Erythroblast (primary cell): ENCODE measurements at places on chromosomes 4 and X.

GRCh38 chr4:1980561-1981041 lies 28.2 kb downstream of the NELFA start:
- DNase-seq, result no peak

- DNase-seq, result no peak
Measured at GRCh38 chr4:181078196-181078595, 1165.0 kb upstream of the TENM3 start.

DNA sequence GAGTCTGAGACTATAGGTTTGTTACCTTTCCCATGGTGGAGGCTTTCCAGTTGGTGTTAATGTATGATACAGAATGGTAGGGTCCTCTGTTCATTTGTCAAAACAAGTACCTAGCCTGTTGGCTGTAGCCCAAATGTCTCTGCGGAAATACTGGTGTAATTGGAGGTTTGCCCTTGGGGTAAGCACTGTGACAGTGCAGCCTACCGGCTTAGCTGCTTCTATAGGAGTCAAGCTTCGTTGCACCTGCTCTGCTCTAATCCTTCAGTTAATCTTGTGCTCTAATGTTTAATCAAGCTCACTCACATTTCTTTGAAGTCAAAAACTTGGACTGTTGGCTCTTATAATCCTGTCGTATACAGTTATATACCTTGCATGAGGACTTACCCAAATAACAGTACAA lies 203.4 kb downstream of the CCNG2 start:
- no peak for DNase-seq

DNA sequence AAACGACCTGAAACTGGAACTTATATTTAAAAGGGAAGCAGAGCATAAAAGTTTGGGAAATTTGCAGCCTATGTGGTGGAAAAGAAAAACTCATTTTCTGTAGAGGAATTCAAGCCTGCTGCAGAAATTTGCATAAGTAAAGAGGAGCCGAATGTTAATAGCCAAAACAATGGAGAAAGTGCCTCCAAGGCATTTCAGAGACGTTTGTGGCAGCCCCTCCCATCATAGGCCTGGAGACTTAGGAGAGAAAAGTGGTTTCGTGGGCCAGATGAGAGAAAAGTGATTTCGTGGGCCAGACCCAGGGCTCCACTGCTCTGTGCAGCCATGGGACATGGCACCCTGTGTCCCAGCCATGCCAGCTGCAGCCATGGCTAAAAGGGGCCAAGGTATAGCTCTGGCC lies 361.9 kb downstream of the PCDH19 start:
- no peak for DNase-seq

DNA sequence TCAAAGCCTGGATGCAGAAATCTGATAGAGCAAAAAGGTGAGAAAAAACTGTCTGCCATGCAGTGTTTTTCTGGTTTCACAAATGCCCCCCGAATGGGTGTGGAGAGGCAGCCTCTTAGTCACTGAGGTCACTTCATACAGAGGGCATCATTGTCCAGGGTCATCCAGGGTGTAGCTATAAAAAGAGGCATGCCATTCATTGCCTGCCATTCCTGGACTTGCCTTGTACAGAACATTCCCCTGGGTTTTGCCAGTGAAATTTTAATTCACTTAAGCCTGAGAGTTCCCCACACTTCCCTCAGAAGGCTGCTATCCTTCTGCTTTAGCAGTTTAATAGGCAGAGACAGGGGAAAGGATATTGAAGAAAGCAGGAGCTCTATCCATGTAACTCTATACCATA lies 230.3 kb downstream of the UNC5C start:
- no peak for DNase-seq

DNA sequence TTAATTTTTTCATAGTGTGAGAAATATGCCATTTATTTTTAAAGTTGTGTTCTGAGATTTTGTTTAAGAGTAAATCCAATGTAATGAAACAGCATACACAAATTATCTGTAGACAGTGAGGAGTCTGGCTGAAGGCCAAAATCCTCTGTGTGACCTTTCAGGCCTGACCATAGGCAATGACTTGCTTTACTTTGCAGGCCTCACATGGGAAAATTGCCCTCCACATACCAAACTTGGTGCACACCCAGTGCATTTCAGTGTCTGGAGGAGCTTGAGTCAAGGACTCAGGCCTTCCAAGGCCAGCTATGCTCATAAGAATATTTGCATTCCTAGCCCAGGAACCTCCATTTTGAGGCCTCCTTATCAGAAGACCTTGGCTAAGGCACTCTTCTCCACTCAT lies 430.1 kb downstream of the GABRG1 start:
- DNase-seq, result peak; percentile 38

GRCh38 chr4:180280726-180281297 lies 1962.4 kb upstream of the TENM3 start:
- no peak for DNase-seq

GRCh38 chr4:38917481-38918025 lies 49.9 kb downstream of the FAM114A1 start:
- no peak for DNase-seq

- no peak for DNase-seq
Measured at GRCh38 chrX:130524476-130525194, 122.8 kb downstream of the RBMX2 start.

DNA sequence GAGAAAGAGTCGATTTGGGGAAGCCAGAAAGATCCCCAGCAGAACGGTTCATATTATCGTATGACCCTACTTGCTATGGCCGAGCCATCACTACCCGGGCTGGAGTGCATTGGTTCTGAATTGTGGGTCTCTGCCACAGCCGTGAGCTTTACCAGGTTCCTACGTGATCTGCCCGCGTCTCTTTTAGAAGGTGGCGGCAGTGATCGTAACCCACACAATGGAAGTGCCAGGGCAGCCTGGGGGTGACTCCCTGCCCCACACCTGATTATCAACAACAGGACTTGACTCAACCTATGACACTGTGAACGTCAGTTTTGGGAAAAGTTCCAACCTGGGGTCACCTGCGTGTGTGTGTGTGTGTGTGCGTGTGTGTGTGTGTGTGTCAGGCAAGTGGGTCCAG lies 90.8 kb downstream of the SHOX start:
- no peak for DNase-seq

GRCh38 chrX:40108162-40108958 lies 10.6 kb upstream of the BCOR start:
- DNase-seq, result peak; percentile 58

GRCh38 chrX:68868316-68868715 lies 39.5 kb downstream of the EFNB1 start:
- DNase-seq, result no peak

DNA sequence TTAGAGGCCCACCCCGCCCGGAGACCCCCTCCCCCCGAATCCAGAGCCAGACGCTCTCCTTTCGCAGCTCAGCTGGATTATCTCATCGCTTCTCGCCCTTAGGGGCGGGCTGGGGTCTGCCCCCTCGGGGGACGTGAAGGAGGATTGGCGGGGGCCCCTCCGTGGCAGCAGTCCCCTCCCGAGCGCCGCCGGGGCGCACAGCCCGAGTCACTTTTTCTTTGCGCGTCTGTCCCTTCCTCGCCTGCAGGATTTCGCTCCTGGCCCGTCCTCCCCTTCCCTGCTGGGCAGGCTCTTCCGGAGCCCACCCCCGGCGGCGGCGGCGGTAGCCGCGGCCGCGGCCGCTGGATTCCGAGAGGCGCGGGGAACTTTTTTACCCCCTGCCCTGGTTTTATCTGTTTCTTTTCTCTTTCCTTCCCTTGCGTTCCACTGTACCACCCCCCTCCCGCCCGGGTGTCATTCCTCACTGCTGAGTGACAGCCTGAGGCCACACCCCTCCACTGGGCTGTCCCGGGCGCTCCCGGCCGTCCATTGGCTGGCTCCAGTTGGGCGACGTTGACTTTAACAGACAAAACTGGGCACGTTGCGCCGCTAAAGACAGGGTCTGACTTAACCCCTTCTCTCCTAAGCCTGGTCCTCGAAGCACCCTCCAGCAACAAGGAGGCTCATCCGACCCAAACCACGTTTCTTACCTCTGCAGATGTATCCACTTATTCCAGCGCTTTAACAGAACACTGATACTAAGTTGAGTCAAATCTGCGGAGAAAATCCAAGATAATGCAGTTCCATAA lies 492 bp upstream of the NKX3-2 start:
- peak; percentile 75 for DNase-seq

- no peak for DNase-seq
Measured at GRCh38 chrX:14505648-14506047, 23.7 kb upstream of the GLRA2 start.

DNA sequence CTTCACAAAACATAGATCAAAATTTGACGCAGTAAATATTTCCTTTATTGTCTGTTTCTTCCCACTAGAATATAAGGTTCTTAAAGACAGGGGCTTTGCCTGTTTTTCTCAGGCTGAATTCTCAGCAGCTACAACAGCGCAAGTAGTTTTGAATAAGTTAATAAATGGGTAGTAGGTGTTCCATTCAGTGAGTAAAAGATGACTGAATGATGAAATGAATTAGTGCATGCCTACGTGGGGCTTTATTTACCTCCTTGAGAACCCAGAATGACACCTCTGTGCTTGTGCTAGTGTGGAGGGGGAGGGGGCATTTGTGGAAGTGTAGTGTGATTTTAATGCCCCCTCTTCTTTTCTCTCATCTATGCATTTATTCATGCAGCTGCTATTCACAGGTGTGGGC lies 278.9 kb downstream of the FBXW7 start:
- no peak for DNase-seq

DNA sequence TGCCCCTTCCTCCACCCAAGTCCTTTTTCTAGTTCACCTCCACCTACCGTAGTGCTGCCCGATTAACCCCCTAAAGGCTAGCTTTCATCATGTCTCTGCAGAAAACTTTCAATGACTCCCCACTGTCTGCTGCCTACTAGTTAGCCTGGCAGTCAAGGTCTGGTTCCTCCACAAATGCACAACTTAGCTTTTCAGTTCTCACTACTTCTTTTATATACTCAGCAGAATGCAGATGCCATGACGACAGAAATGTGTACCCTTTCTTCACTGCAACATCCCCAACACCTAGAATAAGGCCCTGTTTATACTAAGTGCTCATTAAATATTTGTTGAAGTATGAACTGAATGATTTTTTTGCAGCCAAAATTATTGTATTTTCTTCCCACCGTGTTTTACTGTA lies 30.9 kb upstream of the RASGEF1B start:
- no peak for DNase-seq

- peak; percentile 100 for DNase-seq
Measured at GRCh38 chr4:2536193-2537010, at the start of gene FAM193A. TSS of gene FAM193A (plus strand) at chr4:2536647. CDS start at chr4:2536916, 269 bp downstream.

- DNase-seq, result no peak
Measured at GRCh38 chrX:72641611-72642010, 69.0 kb upstream of the HDAC8 start.

DNA sequence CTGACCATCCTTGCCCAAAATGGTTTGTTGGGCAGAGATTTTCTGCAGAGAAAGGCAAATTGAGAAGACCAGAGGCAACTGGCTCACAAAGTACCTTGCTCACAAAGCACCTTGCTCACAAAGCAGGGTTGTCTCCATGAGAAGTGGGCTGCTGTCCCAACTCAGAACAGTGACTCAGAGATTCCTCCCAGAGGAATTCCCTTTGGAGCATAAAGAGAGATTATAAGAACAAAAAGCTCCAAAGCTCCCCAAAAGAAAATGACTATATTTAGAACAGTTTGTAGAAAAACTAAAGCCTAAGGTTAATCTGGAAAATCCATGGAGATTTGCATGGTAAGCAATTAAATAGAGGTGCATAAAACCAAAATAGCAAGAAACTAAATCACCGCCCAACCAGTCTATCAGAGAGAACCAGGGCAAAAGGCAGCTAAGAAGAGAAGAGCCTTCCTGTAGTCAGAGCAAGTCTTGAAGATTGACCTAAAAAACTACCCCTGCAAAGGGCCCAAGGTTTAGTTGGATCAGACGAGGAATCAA lies 731.4 kb downstream of the FAT4 start:
- DNase-seq, result no peak

DNA sequence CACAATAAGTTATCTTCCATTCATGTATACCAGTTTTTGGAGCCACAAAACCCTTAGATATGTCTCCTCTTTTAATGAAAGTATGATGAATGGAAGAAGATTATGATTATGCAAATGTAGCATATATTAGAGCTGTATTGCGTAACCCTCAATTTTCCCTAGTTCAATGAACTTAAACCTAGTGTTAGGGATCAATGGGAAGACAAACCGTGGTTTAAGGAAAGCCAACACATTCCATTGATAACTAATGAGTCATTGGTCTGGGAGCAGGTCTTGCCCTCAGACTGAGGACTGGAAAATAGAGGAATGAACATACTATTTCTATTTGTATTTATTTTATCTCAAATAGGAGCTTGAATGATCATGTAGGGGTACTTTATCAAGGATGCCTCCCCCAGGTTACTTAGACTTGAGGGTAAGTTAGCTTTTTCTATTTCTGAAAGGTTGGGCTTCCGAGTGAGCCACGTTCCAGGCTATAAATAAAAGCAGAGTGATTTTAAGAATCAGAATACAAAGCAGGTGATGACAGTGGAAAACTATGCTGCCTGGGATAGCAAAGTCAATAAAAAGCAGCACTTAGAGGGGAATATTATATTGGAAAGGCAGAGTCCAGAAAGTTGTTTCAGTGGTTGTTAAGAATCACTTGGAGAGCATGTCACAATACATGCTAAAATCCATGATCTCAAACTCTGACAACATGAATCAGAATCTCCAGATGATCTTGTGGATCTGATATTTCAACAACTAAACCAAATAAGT lies 356.0 kb downstream of the ADAM29 start:
- DNase-seq, result no peak

DNA sequence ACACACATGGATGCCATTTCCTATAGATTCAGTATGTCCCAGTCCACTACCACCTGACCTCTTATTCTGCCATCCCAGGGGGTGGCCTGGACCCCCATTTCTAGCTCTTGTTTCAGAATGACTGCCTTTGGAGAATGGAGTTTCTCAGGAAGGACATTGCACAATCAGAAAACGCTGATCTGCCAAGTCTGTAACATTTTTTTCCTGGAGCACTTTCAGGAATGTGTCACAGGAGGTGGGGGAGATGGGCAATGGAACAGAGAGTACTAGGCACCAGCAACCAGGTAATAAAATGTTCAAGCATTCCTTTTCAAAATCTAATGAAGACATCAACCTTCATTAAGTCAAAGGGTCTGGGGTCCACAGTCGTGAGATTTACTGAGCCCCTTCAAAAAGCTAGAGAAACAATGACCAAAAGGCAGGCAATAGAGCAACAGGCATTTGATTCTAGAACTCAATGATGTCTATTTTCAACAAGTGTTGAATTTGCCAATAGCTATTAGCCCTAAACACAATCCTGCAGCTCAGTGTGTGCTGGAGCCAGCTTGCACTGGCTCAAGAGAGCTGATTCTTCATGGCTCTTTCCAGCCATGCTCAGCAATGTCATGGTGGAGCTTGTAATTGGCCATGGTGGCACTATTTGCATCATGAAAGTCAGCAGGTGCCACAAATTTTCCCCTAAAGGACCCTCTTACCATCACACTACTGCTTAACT lies 87.1 kb downstream of the KDR start:
- no peak for DNase-seq

- no peak for DNase-seq
Measured at GRCh38 chrX:152638443-152638904, 779 bp downstream of the GABRQ start.

GRCh38 chrX:68634649-68635227 lies 12.7 kb upstream of the STARD8 start:
- DNase-seq, result no peak

GRCh38 chrX:71070531-71070930 lies 2.4 kb upstream of the SNX12 start:
- DNase-seq, result no peak
